ENCODE measurements at places on chromosomes 11 and 22.
A peak's percentile ranks its signal among the peaks of the same experiment; 100 is the strongest.

- peak; percentile 41 for DNase-seq
These were observed 21.6 kb downstream of the IMMP1L start for GRCh38 chr11:31487848-31488247.

DNA sequence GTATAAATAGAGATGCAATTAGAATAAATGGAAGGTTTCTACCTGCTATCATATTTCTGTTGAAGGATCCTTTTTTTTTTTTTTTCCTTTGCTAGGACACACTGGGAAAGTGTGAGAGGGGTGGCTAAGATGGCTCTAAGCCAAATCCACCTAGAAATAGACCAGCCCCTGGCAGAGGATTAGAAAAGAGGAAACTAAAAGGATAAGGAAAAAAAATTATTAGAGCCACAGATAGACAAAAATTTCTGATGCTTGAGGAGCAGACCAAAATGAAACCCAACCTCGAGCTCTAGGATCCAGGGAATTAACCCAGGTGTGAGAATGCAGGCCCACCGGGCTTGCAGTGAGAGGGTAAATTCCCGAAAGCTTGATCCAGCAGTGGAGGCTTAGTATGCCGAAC lies 262.3 kb downstream of the CADM1 start:
- DNase-seq: no peak

DNA sequence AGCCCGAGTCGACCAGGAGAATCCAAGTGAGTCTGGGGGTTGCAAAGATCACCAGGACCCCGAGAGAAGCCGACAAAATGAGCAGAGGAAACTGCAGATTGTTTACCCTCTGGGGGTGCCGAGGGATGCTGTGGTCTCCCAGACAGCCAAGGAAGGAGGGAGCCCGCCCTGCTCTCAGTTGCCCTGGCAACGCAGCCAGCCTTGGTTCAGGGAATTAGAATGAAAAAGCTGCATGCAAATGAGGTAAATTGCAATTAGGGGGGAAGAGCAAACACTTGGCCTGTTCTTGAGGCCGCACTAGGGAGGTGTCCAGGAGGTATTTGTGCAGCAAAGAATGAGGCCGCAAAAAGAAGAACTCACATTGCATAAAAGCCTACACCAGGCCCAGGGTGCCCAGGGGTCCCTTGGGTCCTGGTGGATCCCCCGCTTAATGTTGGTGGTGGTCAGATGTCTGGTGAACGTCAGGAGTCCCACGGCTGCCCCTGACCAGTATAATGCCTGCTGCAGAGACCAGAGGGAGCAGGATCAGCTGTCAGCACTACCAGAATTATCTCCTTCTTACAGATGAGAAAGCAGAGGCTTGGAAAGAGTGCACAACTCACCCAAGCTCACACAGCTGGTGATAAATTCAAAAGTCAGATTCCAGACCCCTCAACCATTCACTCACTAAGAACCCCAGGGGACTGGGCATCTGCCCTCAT lies 40.3 kb upstream of the ATXN10 start:
- DNase-seq: no peak

DNA sequence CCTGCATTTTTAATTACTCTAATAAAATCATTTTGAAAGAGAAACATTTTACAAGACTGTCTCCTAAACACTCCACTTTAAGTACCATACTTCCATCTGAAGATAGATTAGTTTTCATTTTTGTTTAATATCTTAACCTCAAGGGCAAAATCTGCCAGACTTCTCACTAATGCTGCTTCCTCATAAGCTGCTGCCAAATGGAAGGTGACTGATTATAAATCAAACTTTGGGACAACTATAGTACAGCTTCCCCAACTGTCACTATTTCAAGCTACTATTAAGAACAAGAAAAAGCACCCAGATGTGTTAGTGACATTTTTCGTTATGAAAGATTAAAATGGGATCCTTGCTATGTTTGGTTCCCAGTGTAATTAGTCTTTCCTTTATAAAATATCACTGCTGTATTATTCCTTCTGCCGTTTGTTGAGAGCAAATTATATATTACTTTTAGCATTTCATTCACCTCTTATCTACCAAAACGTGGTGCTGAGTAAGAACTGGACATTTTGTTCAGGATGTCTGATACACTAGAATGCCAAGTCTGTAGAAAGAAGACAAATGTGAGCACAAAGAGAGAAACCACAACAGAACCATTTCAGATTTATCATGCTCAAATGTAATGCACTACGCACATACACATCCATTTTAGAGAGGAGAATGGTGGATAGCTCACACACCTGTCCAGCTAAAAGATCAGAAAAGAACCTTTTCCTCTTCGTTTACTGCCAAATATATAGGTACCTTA lies 312.2 kb upstream of the C11orf87 start:
- no peak for DNase-seq

- DNase-seq: no peak
These were observed 1.5 kb downstream of the MIEF1 start for GRCh38 chr22:39503630-39504029.

DNA sequence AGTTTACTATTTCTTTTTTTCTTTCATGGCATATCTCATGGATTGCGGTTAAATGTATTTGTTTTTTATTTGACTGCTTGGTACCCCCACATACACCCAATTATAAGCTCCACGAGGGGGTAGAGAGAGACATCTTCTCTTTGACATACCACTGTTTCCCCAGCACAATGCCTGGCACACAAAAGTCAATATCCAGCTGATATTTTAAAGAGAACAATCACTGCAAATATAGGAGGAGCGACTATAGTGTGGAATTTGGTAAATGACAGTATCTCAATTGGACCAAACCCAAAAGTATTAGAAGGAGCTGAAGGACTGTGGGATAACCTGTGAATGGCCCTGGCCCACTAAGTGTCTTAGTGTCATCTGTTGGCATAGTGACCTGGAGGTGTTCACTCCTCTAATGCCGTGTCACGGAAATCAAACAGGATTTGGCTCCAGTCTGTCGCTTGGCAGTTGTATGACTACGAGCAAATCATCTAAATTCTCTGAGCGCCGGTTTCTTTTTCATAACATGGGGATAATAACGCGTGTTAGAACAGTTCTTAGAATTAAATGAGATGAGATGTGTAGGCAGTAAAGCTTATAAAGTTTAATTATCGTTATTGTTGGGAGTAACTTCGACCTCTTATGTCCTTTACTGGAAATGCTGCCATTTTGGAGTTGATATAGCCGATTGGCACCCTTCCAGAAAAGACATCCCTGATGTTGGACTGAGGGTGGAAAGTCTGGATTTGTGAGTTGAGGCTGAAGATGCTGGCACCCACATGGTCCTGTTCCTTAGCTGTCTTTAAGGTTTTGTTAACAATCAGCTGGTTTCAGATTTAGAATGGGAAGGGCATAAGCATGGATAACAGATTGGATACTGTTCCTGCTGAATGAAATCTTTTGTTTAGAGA lies 144.5 kb downstream of the DBX1 start:
- no peak for DNase-seq

DNA sequence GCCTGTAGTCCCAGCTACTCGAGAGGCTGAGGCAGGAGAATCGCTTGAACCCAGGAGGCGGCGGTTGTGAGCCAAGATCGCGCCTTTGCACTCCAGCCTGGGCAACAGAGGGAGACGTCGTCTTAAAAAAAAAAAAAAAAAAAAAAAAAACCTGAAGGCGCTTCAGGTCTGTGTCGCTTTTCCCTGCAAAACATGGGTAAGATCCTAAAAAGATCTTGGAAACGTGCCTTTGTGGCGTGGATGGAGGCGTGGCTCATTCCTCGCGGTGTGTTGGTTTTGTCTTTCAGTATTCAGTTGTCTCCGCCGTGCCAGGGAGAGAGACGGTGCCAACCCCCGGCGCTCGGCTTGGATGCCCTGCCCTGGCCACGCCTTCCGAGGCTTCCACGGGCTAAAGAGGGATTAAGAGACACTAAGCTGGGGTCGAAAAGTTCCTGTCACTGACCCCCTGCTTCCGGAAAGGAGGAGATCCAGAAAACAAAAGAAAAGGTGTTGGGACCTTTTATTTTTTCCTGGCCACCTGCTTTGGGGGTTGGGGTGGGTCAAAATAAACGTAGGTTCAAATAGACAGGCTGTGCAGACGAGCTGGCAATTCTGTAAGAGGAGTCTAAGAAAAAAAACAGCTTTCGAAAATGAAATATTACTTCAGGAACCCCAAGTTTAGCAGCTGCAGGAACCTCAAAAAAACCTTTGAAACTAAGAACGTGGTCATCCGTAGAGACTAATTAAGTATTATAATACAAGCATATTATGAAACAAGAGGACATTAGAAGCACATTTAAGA lies 1.1 kb upstream of the SLC35F2 start:
- DNase-seq: peak; percentile 58

- DNase-seq: no peak
These were observed 32.7 kb upstream of the DAGLA start for GRCh38 chr11:61647529-61647928.

GRCh38 chr11:68173926-68174325 lies 39.2 kb downstream of the KMT5B start:
- no peak for DNase-seq

- DNase-seq: no peak
These were observed 2.3 kb downstream of the CASTOR1 start for GRCh38 chr22:30286813-30287647.

All from SW480 (cell line).